NCI-H82 (cell line): ENCODE measurements at places on chromosomes 2 and 18.

- no peak for DNase-seq
Observed at GRCh38 chr2:172399765-172400164, 27.6 kb upstream of the ITGA6 start.

DNA sequence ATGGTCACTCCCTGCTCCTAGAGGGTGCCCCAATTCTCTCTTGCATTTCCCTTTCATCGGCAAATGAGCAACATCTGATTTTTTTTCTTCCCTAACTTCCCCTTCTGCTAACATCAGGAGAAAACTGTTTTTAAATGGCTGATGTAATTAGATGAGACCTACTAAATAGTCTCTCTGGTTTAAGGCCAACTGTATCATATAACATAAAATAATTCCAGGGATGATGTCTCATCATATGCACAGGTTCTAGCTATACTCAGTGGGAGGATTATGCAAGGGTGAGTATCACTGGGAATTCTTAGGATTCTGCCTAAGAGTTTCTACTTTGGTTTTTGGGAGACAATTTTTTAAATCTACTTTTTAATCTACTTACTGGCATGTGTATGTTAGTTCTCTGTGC lies 193.4 kb downstream of the PARD3B start:
- no peak for DNase-seq

- DNase-seq = no peak
Observed at GRCh38 chr2:170038734-170039133, 139.2 kb upstream of the MYO3B start.

GRCh38 chr18:42183746-42184145 lies 228.7 kb downstream of the PIK3C3 start:
- no peak for DNase-seq
